ENCODE measurements at places on chromosomes 1 and 21.

GRCh38 chr1:43402089-43402865, 12.6 kb downstream of the SZT2 start:
- no peak for DNase-seq

DNA sequence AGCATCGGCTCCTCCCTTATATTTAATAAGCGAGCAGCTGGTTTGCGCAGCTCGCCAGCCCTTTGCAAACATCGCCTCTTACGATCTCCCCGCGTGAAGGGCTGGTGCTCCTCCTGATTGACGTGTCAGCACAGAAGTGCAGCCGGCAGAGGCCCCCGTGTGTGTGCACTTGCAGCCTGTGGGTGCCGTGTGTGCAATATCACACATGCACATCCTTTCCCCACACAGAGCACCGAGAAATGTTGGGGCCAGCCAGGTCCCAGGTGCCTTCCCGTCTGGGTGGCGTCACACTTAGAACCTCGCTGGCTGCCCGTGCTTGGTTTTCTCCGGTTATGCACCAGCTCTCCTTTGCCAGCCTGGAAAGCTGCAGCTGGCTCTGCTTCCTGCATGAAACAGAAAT, 126.6 kb upstream of the AJAP1 start:
- DNase-seq = no peak

DNA sequence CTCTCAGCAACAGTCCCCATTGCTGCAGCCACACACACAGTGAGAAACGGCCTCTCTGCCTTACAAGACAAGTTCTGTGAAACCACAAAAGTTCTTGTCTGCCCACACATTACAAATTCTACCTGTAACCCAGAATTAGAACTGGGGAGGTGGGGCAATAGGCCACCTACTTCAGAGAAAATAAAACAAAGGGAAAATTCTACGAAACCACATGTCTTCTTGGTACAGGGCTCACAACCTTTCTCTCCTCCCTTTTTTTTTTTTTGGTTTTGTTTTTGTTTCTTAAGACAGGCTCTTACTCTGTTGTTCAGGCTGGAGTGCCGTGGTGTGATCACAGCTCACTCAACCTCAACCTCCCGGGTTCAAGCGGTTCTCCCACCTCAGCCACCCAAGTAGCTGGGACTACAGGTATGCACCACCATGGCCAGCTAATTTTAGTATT, 30.2 kb downstream of the LPAR3 start:
- DNase-seq = no peak

DNA sequence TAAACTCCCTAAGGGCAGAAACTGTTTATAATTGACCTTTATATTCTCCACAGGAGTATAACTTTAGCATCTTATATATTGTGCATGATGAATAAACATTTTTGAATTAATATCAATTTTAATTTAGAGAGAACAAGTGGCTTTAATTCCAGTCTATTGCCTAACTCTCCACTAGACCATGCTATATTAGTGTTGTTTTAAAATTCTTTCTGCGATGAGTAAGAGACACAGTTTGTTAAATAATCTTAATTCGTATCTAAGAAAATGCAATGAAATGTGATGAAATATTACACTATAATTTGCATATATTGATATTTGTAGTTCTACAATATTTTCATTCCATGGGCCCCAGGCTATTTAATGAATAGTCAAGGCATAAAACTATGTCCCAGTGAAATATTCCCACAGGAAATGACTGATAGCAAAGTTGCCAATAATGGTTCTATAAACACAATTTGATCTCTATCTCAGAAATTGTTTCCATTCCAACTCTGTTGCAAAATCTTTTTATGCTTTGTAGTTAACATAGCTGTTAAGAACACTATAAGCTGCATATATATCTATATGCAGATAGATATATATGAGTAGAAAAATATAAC, 2.9 kb upstream of the SYDE2 start:
- no peak for DNase-seq

- no peak for DNase-seq
These were observed 11.5 kb downstream of the CNST start for GRCh38 chr1:246577720-246578106.

- peak; percentile 45 for DNase-seq
These were observed 14.4 kb downstream of the COL16A1 start for GRCh38 chr1:31689379-31689778.

DNA sequence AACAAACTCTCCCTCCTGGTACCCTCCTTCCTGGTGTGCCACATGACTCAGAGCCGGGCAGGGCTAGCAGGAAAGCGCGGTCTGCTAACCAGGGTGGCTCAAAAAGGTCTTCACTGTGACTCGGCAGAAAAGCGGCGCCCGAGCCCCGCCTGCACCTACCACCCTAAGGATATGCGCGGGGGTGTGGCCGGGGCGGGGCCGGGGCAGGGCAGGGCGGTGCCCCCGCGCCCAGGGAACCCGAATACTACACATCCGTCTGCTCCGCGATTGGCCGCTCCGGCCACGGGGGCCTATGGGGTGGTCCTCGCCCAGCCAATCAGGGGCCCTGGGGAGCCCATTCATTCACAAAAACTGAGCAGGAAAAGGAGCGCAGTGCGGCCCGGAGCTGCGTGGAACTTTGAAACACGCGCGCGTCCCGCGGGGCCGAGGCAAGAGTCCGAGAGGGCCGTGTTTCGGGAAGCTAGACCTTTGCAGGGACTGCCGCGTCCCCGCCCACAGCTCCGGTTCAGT, 1.7 kb downstream of the LRP8 start:
- DNase-seq = peak; percentile 94

DNA sequence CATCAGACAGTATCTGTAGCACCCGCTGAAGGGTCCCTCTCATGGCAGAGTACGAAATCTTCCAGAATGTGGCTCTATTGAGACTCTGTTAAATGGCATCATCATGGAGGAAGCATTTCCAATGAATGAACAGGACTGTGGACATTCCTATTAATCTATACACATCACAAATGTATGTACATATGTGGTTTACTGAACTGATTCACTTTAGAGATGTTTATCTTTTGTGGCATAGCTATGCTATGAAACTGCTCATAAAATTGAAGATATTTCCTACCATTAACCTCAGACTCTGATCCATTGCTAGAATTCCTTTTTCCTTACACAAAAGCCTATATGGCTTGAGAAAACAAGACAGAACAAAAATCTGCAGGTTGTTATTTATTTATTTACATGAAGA, 259.6 kb upstream of the RRP15 start:
- peak; percentile 14 for DNase-seq

- no peak for DNase-seq
These were observed 121.7 kb upstream of the DUSP10 start for GRCh38 chr1:221863635-221864034.

DNA sequence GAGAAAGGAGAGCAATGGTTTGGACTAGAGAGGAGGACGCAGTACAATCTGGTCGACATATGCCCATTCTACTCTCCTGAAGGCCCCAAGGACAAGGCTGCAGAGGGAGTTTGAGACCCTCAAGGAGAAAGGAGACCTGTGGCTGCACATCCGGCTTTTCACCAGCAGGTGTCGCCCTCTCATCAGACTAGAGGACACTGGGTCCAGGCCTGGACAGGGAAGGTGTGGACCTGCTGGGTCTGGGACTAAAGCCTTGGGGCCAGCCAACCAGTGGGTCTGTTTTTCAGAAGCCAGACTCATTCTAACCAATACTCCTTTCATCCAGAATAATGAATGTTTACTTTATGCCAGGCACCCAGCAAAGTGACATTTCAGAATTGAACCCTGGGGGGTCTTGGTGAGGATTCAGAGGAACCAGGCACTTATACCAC, 5.0 kb downstream of the SRARP start:
- DNase-seq = peak; percentile 62

DNA sequence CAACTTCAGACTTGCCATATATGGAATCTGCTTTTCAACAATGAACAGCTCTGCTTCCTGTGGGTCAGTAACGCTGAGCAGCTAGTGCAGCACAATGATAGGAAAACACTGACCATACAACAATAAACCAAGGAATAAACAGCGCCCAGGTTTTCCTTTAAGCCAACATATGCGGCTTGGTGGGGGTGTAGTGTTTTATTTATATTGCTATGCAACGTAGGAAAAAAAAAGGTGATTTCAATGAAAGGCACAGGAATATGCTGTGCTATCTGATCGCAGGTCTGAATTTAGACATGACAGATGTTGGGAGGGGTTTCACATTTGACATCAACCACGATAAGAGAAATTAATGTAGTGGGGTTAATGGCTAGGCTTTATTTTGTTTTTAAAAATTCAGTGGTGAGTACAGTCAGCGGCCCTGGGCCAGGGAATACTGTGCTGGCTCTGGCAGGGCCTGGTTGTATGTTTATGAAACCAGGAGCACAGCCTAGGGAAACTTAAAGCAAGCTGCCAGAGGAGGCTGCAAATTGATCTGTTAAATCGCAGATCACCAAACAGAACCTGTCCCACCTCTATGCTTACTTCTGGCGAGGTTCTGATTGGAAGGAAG, 4.3 kb downstream of the TSPAN2 start:
- DNase-seq = no peak

DNA sequence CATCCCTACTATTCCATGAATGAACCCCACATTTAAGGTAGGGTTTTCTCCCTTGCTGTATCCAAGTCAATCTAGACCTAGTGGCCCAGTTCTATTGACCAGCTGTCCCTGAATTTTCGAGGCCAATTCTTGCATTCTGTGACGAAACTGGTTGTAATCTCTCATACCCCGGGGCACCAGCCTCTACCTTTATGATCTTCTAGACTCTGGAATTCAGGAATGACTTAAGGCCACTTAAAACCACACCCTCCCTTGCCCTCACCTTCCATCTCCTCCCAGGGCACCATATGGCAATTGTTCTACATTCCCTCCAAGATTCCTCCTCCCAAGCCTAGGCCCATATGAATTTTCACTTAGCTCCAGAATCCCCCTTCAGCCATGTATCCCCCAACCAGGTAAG, 48.9 kb downstream of the RHOU start:
- no peak for DNase-seq

DNA sequence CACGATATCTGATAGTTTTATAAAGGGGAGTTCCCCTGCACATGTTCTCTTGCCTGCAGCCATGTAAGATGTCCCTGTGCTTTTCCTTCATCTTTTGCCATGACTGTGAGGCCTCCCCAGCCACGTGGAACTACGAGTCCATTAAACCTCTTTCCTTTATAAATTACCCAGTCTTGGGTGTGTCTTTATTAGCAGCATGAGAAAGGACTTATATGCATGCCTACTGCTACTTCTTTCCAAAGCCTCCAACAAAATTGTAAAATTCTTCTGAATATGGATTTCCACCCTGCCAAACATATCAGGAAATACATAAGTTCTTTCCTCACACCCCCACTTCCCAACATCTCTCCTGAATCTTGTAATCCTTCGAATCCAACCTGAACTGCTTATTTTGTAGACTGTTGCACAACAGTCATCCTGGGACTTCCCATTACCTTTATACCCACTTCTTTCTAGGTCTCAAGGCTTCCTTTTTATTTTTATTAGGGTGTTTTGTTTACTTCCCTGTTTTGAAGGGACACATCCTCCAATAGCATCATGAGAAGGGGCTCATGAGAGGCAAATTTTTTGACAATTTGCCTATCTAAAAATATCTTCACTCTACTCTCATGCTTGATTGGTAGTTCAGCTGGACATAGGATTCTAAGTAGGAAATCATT, 67.5 kb upstream of the MUTYH start:
- DNase-seq = no peak

DNA sequence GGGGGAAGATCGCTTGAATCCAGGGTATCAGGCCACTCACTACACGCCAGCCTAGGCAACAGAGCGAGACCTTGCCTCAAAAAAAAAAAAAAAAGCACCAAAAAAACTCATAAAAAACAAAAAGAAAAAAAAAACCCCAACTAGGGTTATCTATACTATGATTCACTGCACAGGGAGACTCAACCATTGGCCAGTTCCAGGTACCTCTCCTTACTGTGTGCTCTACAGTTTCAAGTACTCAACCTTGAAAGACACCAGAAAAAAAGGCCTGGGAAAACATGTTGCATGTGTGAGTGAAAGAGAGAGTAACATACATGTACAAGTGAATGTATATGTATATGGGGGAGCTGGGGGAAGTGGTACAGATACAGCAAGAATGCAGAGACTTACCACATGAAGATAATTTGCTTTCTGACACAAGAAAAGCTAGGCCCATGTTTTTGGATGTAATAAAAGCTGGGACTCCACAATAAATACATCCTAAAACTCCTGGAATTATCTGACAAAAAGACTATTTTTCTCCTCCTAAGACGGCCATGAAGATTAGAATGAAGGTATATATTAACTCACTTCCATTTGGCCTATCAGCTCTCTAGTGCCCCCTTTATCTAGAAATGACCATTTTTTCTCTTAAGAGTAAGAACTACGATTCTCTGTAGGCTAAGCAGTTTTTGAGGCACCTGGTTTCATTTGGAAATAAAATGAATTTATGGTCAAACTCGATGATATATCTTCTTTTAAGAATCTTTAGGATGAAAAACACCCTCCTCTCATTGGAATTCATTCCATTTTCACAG, 52.2 kb downstream of the SLC27A3 start:
- no peak for DNase-seq

Measured in SW480 (cell line).